Dermis lymphatic vessel endothelial cell (primary cell): ENCODE measurements at places on chromosomes 12 and 14. TPM values are rescaled to one million over a fixed set of nuclear protein-coding genes. Genes with fewer than 3 reads are reported as not detected.

ITGB7 gene
- total RNA-seq: under 0.01 and 0.09 TPM in 2 replicates

TAS2R30 gene
- 1.6 and 2.7 TPM in 2 replicates for total RNA-seq

ZC2HC1C gene
- total RNA-seq: 0.17 and 0.33 TPM in 2 replicates

OR8S1 gene
- total RNA-seq: not detected in 2 replicates

TMEM30B gene
- total RNA-seq: 0.33 and 0.43 TPM in 2 replicates

FAIM2 gene
- total RNA-seq: not detected in 2 replicates

IL22 gene
- not detected in 2 replicates for total RNA-seq

BHLHE41 gene
- total RNA-seq: 0.09 and 0.11 TPM in 2 replicates

LIN7A gene
- 0.09 and 0.22 TPM in 2 replicates for total RNA-seq

TAS2R43 gene
- total RNA-seq: 0.22 TPM in 1 of 2 replicates, not detected in the other

POU6F1 gene
- total RNA-seq: 1.5 and 2.2 TPM in 2 replicates

BATF gene
- 2.6 and 3.4 TPM in 2 replicates for total RNA-seq

SRRM4 gene
- total RNA-seq: not detected in 2 replicates

GDF3 gene
- total RNA-seq: 0.26 and 1.2 TPM in 2 replicates

PIANP gene
- not detected in 2 replicates for total RNA-seq

TBX5 gene
- total RNA-seq: not detected in 2 replicates

KRT72 gene
- total RNA-seq: not detected in 2 replicates

KRT86 gene
- total RNA-seq: not detected in 2 replicates

PPP1R36 gene
- total RNA-seq: 0.54 and 0.60 TPM in 2 replicates

CELA1 gene
- total RNA-seq: not detected in 2 replicates

APOF gene
- total RNA-seq: not detected in 2 replicates

TMEM132C gene
- under 0.01 TPM in 2 replicates for total RNA-seq

KRT84 gene
- not detected in 2 replicates for total RNA-seq

KRT6C gene
- total RNA-seq: under 0.01 TPM in 1 of 2 replicates, not detected in the other

ZDHHC22 gene
- under 0.01 TPM in 1 of 2 replicates, not detected in the other for total RNA-seq

FOXM1 gene
- 1.3 TPM in 2 replicates for total RNA-seq

IKBIP gene
- total RNA-seq: 20.7 and 26.6 TPM in 2 replicates

KRT75 gene
- total RNA-seq: not detected in 2 replicates

APAF1 gene
- 18.2 and 28.4 TPM in 2 replicates for total RNA-seq

ACOT6 gene
- not detected in 2 replicates for total RNA-seq

AKAP3 gene
- total RNA-seq: 1.3 and 1.9 TPM in 2 replicates

CISTR gene
- total RNA-seq: not detected in 2 replicates

MGAT4C gene
- total RNA-seq: under 0.01 TPM in 1 of 2 replicates, not detected in the other

ACSS3 gene
- 0.34 TPM in 1 of 2 replicates, not detected in the other for total RNA-seq
